ENCODE measurements at places on chromosomes 11 and 22. TPM values are rescaled to one million over a fixed set of nuclear protein-coding genes. Genes with fewer than 3 reads are reported as not detected.

DNA sequence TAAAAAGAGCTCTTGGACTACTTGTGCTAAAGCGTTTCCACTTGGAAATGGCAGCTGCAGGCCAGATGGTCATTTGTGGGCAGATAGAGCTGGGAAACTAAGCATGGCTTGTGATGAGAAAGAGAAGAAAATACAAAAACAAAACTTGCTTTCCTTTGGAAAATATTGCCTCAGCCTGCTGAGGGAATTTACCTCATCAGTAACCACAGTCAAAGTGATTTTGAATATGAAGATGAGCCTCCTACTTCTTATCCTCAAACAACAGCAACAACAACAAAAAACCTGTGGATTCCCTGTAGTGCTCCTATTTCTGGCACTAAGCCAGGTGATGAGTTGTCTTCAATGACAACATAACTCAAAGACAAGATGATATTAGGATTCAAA, 62.7 kb upstream of the FIBIN start:
- DNase-seq = no peak

GRCh38 chr11:109769858-109770257, 323.3 kb upstream of the ZC3H12C start:
- no peak for DNase-seq

DNA sequence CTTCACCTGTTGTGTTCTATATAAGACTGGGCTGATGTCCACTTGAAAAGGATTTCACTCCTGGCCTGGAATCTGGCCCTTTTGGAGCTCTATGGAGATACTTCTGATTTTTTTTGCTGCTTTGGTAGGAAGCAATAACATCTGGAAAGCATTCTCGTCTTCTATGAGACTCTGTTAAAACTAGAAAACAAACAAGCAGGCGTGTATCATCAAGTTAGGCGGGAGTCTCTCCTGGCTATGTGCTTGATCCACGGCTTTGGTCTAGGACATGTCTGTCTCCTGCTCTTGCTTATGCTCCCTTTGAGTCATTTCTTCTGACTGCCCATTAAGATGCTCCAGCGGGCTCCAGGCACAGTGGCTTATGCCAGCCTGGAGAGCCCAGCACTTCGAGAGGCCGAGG, 121.4 kb upstream of the TTC12 start:
- DNase-seq = no peak

DNA sequence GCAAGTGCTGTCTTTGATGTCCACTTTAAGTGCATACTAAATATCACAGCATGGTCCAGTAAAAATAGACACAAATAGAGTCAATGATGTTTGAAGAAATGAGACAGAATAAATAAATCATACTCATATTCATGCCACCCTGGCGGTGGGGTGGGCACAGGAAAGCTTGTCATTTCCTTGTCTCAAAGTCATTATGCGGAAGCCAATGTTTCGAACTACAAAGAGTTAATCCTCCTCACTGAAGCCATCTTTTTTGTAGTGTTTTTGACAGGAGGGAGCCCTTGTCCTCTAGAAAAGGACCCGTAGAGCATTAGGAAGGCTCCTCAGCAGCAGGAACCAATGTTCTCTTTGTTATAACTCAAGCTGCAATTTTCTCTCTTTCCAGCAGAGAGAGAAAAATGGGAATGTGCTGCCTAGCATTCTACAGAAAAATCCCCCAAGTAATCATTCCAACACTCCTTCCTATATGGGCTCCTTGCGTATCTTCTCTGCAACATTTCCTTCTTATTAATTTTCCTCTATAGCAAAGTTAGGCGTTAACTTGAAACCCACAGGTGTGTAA, 30.6 kb downstream of the SC5D start:
- DNase-seq = no peak

GRCh38 chr11:85965202-85965601, 103.7 kb downstream of the PICALM start:
- DNase-seq = no peak

- DNase-seq = no peak
Observed at GRCh38 chr11:130831976-130832375, 84.3 kb downstream of the SNX19 start.

GRCh38 chr11:63699896-63700295, 18.6 kb downstream of the RTN3 start:
- no peak for DNase-seq

- DNase-seq = no peak
Observed at GRCh38 chr11:102293873-102294601, 23.2 kb upstream of the BIRC3 start.

- DNase-seq = no peak
Observed at GRCh38 chr11:69141742-69142141, 14.0 kb upstream of the SMIM38 start.

GRCh38 chr22:33658775-33659174, 261.5 kb downstream of the LARGE1 start:
- peak; percentile 65 for DNase-seq

GRCh38 chr11:110345743-110346142, 49.3 kb upstream of the RDX start:
- DNase-seq = no peak

- no peak for DNase-seq
Observed at GRCh38 chr11:131402040-131402439, 31.6 kb downstream of the NTM start.

GRCh38 chr11:19091366-19091765, 25.6 kb upstream of the ZDHHC13 start:
- DNase-seq = no peak

DNA sequence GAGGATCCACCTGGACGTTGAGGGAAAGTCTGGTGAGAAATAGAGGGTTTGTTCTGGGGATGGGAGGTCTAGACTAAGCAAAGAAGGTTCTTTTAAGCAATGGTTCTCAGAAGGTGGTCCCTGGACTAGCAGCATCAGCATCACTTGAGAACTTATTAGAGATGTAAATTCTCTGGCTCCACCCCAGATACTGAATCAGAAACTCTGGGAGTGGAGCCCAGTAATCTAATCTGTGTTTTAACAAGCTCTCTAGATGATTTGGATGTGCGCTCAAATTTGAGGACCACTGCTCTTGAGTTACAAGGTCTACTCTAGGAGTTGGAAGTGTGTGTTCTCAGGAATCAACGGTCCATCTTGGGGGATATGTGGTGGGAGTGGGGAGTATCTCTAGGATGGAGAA, 3.3 kb upstream of the ABCG4 start:
- DNase-seq = no peak

DNA sequence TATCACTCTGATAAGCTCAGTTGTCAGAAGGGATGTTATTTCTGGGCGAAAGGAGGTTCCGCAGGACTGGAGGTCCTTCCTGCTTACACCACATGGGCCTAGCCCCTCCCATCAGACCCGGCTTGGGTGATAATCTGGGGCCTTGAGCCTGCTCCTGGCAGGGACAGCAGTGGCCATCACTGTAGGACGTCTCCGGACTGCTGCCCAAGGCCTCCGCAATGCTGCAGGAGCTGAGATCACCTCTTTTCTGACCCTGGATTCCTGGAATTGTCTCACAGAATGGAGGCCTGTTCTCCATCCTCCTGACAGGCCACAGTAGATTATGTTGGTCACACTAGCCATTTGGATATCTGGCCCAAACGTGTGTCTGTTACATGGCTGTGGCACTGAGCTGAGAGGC, 9.2 kb upstream of the BIK start:
- peak; percentile 59 for DNase-seq

DNA sequence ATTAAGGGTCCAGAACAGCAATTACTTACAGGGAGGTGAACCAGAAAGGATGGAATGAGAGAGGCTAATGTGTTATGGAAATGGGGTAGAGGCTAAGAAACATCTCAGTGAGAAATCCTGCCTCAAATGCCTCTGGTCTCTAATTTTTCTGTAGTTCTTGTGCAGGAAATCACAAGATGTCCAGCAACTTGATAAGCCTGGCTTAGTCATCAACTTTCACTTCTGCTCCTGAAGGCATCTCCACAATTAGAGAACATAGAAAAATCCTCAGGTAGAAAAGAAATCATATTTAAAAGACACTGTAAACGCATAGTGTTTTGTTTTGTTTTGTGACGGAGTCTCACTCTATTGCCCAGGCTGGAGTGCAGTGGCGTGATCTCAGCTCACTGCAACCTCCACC, 18.7 kb downstream of the MRGPRX4 start:
- no peak for DNase-seq

GRCh38 chr11:2743427-2744110, 43.8 kb upstream of the KCNQ1OT1 start:
- DNase-seq = no peak

GRCh38 chr22:44610071-44610470, 91.9 kb upstream of the PRR5 start:
- DNase-seq = no peak

ZNF214 gene
- 8.2 TPM for polyA plus RNA-seq

LSP1 gene
- polyA plus RNA-seq = 50.1 TPM

OR51E1 gene
- polyA plus RNA-seq = 0.59 TPM

GRIA4 gene
- 0.18 TPM for polyA plus RNA-seq

MRGPRX4 gene
- polyA plus RNA-seq = not detected

ANO1 gene
- 42.7 TPM for polyA plus RNA-seq

PDHX gene
- 47.9 TPM for polyA plus RNA-seq

MS4A6E gene
- polyA plus RNA-seq = 167 TPM

Data from testis (tissue), 5 donors.